ENCODE measurements at places on chromosomes 3 and 15. TPM values are rescaled to one million over a fixed set of nuclear protein-coding genes. Genes with fewer than 3 reads are reported as not detected.

The TMCO5A gene
- not detected for total RNA-seq

The TUSC7 gene
- total RNA-seq, result not detected

The CALML4 gene
- total RNA-seq, result 26.2 TPM

- DNase-seq, result no peak
Observed at GRCh38 chr3:21464746-21465145, 286.3 kb downstream of the ZNF385D start.

- no peak for DNase-seq
Observed at GRCh38 chr3:49294343-49294742, 17.3 kb upstream of the C3orf62 start.

DNA sequence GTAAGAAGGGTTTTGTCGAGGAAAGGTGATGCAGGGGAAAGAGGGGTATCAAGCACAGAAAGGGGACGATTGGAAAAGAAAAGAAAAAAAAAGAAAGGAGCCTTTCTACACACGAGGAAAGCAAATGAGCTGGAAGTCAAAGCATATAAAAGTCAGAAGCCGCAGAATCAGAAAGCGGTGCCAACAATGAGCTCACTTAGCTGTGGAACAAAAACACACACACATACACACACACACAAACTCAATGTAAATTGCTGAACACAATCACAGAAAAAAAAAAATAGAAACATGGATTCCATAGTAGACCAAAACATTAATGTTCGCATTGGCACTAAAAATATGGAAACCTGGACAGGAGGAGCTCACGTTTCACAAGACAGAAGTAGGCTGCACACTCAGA is 63.4 kb upstream of the FEZF2 start:
- no peak for DNase-seq

- no peak for DNase-seq
Observed at GRCh38 chr3:188021041-188021440, 132.9 kb upstream of the LPP start.

GRCh38 chr3:127820826-127821313 is 1.4 kb downstream of the MGLL start:
- DNase-seq, result no peak

GRCh38 chr15:93861413-93861812 is 369.9 kb upstream of the MCTP2 start:
- DNase-seq, result no peak

GRCh38 chr15:100920516-100921135 is 1.5 kb downstream of the LRRK1 start:
- no peak for DNase-seq

DNA sequence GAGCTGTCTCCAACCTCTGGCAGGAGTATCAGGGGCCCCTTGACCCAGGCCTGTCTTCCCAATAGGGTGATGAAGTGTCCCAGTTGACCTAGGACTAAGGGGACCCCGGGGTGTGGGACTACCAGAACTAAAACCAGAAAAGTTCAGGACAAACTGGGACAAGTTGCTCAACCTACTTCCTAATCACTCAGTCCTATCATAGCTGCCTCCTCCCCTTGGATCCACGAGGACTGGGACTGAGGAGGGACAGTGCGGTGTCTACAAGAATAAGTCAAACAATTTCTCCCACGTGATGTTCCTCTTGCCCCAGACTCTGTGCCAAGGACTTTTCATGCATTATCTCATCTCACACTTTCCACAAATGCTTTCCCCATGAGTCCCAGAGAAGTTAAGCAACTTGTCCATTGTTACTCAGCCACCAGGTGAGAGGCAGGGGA is 49.4 kb upstream of the SLCO2A1 start:
- DNase-seq, result peak; percentile 68

- DNase-seq, result no peak
Observed at GRCh38 chr3:122406198-122406597, 9.7 kb downstream of the WDR5B start.

GRCh38 chr3:171860830-171861535 is 17.8 kb downstream of the TMEM212 start:
- no peak for DNase-seq

DNA sequence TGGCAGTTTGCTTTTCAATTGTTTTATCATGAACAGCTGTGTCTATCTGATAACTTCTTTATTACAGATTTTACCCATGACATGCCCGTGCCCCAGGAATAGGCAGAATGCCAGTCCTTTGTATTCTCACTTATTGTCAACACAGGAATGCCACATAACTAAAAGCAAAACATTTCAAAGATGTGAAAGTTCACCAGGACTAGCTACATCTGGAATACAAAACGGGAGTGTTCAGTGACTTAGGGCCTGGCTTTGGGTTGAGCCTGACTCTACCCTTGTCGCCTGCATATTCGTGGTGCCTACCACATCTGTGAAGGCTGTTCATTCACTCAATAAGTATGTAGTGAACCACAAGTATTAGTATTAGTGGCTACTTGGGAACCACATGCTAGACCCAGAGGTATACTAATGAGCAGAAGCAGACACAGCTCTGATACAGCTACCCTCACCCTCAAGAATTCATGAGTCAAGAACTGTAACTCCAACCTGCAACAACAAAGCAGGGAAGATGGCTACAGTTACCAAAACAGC is 2.9 kb downstream of the TNFSF10 start:
- no peak for DNase-seq

- no peak for DNase-seq
Observed at GRCh38 chr3:55158345-55158744, 230.5 kb upstream of the LRTM1 start.

DNA sequence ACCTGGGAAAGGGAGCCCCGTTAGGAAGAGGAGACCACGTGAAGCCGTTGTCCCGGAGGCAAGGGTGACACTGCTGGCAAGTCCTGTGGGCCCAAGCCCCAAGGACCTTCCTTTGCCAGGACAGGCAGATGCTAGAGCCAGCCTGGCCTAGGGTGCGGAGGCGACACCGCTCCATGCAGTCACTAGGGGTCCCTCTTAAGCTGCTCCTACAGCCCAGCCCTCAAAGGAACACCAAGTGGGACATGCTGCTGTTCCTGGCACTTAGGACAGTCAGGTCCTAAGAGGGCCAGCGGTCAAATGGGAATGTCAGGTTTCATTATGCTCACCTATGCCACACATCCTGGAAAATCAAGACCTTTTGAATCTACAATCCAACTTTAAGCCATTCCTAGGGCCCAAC is 59.7 kb downstream of the RPN1 start:
- no peak for DNase-seq

DNA sequence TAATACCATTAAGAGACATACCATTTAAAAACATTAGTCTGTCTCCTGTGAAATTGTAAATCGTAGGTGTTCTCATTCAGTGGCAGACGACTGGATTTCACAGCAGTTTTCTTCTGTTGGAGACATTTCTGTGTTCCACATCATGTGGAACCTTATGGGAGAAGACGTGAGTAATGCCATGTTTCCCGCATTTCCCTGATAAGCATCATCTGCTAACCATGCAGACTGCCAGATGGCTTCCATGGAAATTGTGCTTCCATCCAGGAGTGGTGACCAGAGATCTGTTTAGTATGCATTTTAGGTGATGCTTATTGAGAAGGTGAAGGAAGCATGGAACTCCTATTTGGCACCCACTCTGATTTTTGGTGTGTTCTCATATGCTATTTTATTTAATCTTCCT is 28.4 kb upstream of the ST3GAL6 start:
- no peak for DNase-seq

- peak; percentile 7 for DNase-seq
Observed at GRCh38 chr3:46017720-46018119, 9.6 kb downstream of the XCR1 start.

Data from esophagus muscularis mucosa (tissue), 4 donors.